Colonic mucosa (tissue), 4 donors: ENCODE measurements at places on chromosomes 13 and 19. TPM values are rescaled to one million over a fixed set of nuclear protein-coding genes. Genes with fewer than 3 reads are reported as not detected.

- no peak for DNase-seq
Measured at GRCh38 chr19:8557642-8558238, 19.5 kb downstream of the MYO1F start.

- DNase-seq, result no peak
Measured at GRCh38 chr13:50303963-50304721, 288.9 kb downstream of the KCNRG start.

GRCh38 chr19:28887920-28888618 is 324.9 kb downstream of the UQCRFS1 start:
- DNase-seq, result no peak

Gene HSH2D
- 14.0 TPM for total RNA-seq

GRCh38 chr19:17209126-17210036 is 5.8 kb upstream of the USE1 start:
- peak; percentile 39 for DNase-seq

DNA sequence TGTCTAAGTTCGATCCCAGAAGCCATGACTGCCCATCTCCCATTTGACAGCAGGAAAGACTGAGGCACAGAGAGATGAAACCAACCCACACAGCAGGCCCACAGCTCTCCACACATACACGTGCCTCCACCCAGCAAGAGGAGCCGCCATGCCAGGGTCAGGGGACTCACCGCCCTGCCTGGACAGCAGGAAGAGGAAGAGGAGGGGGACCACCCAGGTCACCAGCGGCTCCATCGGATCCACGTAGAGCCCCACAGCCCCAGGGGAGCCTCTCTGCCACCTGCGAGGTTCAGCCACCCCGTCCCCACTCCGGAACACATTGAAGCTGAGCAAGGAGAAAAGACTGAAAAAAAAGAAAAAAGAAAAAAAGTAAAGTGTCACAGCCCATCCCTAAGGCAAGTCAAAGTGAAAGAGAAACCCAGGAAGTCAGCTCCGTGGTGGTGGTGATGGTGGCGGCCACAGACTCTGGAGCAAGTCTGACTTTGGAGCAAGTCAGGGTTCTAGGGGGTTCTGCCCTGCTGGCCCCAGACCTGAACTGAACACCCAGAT is at the start of gene IL12RB1:
IL12RB1 (minus strand) TSS at position 345 of the 549 bp plus-strand sequence; CDS start at position 234, 111 bp downstream.
- DNase-seq, result no peak

GRCh38 chr19:17944301-17944700 is 11.5 kb downstream of the CCDC124 start:
- DNase-seq, result no peak

GRCh38 chr13:95858286-95859075 is 181.5 kb downstream of the DNAJC3 start:
- no peak for DNase-seq

Gene RNF17
- total RNA-seq, result not detected

DNA sequence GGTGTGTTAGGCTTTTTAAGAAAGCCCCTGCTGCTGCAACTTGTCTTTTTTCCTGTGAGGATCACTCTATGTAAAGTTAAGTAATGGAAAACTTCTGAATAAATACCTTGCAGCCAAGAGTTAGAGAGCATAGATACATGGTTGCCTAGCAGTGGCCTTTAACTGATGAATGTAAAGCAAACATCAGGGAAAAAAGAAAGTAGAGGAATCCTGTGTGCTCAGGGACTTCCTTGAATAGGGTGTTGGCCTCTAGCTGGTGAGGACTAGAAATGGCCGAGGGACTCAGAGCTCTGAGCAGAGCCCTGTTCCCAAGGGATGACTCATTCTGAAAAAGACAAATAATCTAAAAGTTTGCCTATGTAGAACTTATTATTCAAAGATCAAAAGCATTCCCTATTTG is 135.7 kb downstream of the MIPEP start:
- no peak for DNase-seq

- DNase-seq, result peak; percentile 27
Measured at GRCh38 chr19:37718304-37718703, 1.3 kb downstream of the ZNF607 start.

DNA sequence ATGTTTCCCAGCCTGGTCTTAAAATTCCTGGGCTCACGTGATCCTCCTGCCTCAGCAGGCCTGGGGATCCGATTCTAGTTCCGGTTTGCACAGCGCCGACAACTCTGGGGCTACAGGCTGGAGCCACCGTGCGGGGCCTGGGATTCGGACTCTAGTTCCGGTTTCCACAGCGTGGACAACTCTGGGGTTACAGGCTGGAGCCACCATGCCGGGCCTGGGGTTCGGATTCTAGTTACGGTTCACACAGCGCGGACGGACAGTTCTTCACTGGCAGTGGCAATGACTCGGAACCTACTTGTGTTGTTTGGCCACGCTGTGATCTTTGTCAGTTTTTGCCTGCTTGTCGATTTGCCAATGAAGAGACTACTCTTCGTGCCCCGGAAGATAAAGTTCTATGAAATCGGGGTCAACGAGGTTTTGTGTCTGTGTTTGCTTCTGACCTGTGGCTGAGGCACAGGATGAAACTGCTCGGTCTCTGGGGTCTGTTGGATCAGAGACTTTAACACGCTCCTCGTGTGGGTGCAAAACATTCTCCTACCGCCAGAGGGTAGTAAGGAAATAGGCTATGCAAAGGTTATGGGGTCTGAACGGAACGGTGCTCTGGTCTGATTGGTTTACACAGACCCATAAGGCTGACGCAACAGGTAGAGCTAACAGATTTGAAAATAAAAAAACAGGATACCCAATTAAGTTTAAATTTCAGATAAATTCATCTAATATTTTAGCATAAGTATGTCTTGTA is 12.1 kb upstream of the ZSCAN1 start:
- DNase-seq, result peak; percentile 64

Gene PTPRS
- 7.9 TPM for total RNA-seq

Gene PSG1
- total RNA-seq, result not detected

Gene CEACAM20
- total RNA-seq, result not detected

Gene ZNF45
- total RNA-seq, result 8.7 TPM

Gene NKG7
- total RNA-seq, result 2.3 TPM

DNA sequence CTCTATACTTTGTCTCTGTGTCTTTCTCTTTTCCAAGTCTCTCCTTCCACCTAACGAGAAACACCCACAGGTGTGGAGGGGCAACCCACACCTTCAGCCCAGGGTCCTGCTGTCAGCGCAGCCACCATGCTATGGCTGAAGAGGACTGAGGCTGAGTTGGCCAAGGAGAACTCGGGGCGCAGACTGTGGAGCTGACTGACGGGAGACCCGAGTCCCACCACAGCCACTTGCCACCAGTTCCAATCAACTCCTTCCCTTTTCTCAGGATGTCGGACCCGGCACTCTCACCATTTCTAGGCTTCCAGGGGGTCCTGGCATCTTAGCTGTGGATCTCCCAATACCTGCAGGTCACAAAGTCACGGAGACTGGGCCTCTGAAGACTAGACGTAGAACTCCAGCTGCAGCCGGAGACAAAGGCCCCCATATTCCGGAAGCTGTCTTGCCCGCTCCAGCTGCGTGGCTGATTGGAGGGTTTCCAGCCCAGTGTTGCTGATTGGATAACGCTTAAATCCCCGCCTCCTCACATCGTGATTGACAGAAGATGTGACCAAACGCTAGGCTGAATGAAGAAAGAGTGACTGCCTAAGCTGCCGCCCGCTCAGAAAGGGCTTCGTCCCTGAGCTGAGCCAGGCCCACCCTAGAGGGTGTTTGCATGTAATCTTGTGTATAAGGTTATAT is 63.6 kb downstream of the ZNF429 start:
- DNase-seq, result peak; percentile 93

GRCh38 chr13:53545340-53545941 is 516.8 kb downstream of the OLFM4 start:
- no peak for DNase-seq

GRCh38 chr13:48985756-48986155 is 10.0 kb downstream of the FNDC3A start:
- no peak for DNase-seq

GRCh38 chr13:82477436-82477835 is 1404.8 kb downstream of the SLITRK1 start:
- DNase-seq, result no peak

- no peak for DNase-seq
Measured at GRCh38 chr19:10499550-10500246, 3.5 kb downstream of the KEAP1 start.

Gene KLK4
- 2.0 TPM for total RNA-seq

DNA sequence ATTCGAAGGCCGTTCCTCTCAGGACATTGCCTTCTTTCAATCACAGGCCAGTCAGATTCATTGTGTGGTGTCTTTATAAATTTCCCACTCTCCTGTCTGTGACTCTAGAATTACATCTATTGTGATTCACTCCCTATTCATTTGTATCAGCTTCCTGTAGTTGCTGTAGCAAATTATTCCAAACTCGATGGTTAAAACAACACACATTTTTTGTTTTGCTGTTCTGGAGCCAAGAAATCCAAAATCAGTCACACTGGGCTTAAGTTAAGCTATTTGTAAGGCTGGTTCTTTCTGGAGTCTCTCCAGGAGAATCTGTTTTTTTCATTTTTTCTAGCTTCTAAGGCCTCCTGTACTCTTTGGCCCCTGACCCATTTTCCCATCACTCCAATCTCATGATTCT is 1487.0 kb upstream of the SLC10A2 start:
- DNase-seq, result no peak

- peak; percentile 45 for DNase-seq
Measured at GRCh38 chr19:10271543-10272086, 695 bp downstream of the ICAM1 start.

DNA sequence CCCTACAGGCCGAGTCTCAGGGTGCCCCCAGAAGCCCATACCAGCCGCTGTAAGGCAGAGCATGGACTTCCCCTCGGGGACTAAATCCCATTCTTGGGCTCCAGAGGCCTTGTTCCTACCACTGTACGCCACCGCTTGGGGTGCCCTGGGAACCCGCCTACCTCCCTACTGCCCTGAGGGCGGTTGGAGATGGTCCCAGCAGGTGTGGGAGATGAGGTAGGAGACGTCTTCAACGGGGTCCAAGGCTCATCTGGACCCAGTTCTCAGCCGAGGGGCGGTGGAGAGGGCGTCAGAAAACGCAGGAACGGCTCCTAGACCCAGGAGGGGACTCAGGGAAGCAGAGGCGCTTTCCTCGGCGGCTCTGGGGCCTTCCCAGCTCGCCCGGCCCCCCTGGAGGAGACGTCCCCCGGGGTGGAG is 833 bp upstream of the ZIK1 start:
- no peak for DNase-seq
